Fibroblast of gingiva (primary cell): ENCODE measurements at places on chromosomes 1 and 21.

- DNase-seq = no peak
These were observed 11.0 kb downstream of the DLGAP3 start for GRCh38 chr1:34918386-34918976.

DNA sequence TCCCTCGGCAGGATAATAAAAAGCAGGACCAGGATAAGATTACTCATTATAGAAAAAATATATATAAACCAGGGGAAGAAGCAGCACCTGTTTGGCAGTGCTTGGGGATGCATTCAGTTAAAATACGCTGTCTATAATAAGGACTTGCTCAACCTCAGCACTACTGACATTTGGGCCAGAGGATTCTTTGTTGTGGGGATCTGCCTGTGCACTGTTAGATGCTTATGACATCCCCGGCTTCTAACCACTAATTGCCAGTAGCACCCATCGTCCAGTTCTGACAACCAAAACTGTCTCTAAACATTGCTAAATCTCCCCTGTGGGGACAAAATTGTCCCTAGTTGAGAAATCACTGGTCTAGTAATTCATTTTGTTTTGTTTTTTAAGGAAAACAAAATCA is 242.1 kb downstream of the SLC45A1 start:
- peak; percentile 38 for DNase-seq

DNA sequence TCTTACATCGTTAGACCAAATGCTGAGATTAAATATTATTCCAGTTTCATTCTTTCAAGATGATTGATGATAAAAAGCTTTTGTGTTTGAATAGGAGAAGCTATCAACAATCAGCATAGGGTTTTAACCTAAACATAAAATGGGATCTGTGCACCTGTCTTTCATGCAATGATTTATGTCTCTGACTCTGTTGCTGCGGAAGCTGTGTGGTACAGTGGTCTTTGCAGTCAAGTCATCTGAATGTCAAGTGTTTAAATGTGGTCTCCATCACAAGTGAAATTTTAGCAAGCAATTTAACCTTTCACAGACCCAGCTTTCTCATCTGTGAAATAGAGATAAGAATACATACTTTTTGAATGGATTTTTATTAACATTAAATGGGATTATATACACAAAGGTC is 107.2 kb downstream of the PLPPR5 start:
- DNase-seq = no peak

DNA sequence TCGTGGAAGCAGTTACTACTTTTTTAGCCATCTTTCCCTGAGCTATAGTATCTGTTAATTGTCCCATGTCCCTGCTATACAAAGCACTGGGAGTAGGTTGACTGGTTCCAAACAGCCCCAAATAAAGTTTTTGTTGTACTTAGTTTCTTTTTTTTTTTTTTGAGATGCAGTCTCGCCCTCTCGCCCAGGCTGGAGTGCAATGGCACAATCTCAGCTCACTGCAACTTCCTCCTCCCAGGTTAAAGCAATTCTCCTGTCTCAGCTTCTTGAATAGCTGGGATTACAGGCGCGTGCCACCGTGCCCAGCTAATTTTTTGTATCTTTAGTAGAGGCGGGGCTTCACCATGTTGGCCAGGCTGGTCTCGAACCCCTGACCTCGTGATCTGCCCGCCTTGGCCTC is 3.3 kb downstream of the NCSTN start:
- no peak for DNase-seq

- DNase-seq = no peak
These were observed 496.6 kb downstream of the DPYD start for GRCh38 chr1:97424209-97424608.

- no peak for DNase-seq
These were observed 2.3 kb downstream of the SLC37A1 start for GRCh38 chr21:42515708-42516502.
